ENCODE measurements at places on chromosomes 5 and 9.

DNA sequence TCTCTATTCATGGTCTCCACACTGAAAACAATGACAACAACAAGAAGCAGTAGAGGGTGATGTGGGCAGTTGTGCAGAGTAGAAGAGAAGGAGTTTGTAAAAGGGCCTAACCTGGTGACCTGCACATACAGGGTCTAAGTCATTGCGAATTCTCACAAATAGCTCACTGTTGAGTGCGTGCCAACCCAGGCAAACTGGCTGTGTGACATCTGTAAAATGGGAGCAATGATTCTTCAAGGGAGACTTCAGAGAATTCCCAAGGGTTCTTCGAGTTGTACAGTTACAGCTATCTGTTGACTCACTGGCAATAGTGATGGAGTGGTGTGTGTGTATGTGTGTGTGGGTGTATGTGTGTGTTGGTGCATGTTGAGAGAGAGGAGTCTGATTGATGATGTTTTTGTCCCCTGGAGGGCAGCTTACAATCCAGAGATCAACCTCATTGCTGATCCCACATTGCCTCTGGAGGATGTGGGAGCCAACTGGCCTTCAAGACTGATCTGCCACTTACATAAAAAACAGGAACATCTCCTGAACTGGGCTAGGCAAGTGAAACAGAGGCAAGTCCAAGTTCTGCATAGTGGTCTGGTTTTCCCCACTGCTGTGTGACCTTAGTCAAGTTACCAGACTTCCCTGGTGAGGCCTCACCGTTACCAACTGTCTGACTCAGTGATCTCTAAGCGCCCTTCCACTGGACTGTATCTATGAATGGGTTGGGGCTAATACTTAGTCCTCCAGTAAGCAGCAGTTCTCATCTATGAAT lies 3.2 kb downstream of the FAT2 start:
- no peak for DNase-seq

GRCh38 chr5:116887104-116887503 lies 312.5 kb upstream of the SEMA6A start:
- DNase-seq = no peak

DNA sequence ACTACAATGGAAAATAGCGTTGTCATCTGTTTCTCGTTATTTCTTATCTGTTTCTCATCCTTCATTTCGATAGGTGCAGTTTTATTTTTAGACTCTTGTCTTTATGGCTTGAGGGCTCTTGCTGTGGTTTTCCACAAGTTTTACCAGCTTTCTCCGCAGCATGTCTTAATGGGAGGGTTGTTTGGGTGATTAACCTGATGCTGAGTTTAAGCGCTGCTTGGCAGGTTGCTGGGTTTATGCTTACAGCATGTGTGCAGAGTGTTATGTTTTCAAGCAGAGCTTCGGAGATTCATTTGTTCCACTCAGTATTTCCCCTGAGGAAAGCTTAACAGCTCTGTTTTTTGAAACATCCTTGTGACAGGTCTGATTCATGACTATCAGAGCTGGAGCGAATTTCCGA lies 154.0 kb downstream of the SLC12A2 start:
- no peak for DNase-seq

- no peak for DNase-seq
Observed at GRCh38 chr5:43415935-43416802, 4.0 kb upstream of the CCL28 start.

DNA sequence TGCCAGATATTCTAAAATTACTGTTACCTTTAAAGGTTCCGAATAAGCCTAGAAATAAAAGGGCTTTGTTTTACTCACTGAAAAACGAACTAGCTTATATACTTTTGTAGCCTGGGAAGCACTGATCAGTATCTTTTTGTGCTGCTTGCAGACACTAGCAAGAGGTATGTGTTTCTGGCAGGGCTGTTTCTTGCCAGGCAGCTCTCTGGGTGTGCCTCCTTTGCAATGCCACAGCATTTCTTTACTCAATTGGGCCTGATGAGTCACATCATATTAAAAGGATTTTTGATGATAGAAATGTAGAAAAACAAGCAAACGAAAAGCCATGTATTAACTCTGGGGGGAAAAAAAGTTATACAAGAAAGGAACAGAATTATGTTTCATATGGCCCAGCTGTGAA lies 35.6 kb downstream of the CD180 start:
- no peak for DNase-seq

- DNase-seq = no peak
Observed at GRCh38 chr5:159330131-159330800, at the start of gene IL12B. IL12B (minus strand) TSS chr5:159330487; CDS start chr5:159326782, 3,705 bp downstream.

GRCh38 chr9:116027511-116027910 lies 126.1 kb upstream of the PAPPA start:
- DNase-seq = no peak

DNA sequence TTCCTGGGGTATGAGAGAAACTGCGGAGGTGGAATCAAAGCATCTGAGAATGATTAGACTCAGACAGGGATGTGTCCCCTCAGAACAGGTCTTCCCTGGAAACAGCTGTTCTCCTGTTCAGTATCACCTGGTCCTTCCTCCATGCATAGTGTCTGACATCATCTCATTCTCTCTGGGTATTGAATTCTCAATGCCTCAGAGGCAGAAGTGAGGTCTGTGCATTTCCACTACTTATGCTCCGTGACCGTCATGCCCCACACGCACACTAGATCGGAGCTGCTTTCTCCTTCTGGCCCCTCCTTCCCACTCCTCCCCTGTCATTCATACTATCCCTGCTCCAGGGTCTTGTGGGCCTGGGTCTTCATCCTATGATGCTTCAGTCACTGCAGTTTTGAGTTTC lies 61.4 kb upstream of the DAB2IP start:
- no peak for DNase-seq

DNA sequence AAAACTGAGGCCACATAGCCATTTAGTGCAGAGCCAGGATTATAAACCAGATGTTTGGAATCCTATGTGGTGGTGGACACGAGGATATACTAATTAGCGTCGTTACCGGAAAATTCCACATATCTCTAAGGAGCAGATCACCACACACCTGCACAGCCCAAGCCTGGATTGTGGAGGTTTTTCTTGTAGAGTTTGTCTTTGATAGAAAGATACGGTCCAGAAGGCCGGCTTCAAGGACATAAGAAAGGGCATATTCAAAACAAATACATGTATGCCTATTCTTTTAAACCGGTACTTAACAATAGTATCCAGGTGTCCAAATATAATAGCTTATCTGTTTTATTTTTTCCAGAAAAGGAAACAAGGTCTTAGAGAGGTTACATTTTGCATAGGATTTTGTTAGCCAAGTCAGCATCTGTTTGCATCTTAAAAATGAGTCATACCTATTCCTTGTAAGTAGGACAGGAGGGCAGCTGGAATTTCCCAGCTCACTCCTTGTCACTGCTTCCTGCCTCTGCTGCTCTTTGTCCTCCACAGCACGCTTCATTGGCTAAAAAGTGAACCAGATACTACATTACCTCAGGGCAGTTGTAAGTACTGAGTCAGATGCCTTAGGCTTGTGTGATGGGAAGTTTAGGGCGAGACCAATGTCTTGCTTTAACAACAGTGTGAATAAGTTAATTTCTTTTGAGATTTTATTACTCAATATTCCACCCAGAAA lies 3.6 kb downstream of the TMC1 start:
- DNase-seq = no peak

DNA sequence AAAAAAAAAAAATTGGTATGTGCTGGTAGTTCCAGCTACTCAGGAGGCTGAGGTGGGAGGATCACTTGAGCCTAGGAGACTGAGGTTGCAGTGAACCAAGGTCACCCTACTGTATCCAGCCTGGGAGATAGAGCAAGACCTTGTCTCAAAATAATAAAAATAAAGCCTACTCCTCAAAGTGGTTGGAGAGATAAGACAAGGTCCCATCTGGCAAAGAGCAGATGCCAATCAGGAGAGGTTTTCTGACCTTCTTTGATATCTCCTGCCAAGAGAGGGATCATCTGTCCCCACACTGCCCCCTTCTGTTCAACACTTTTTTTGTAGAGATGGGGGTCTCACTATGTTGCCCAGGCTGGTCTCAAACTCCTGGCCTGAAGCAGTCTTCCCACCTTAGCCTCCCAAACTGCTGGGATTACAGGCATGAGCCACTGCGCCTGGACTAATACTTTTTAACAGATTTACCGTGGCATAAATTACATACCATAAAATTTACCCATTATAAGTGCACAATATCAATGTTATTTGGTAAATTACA lies 64.7 kb downstream of the SH3PXD2B start:
- no peak for DNase-seq

- no peak for DNase-seq
Observed at GRCh38 chr9:114606597-114607207, 4.4 kb upstream of the TMEM268 start.

DNA sequence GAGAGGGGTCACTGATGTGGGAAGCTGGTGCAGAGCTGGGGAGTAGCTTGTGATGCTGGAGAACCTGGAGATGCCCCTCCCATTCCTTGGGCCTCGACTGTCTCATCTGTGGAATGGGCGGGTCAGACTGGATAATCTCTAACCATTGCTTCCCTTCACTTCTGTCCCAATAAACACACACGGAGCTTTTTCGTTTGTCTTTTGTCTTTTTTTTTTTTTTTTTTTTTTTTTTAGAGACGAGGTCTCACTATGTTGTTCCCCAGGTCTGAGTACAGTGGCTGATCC lies 36.5 kb downstream of the ALG2 start:
- no peak for DNase-seq

- peak; percentile 38 for DNase-seq
Observed at GRCh38 chr9:26744191-26744965, 148.2 kb downstream of the CAAP1 start.

DNA sequence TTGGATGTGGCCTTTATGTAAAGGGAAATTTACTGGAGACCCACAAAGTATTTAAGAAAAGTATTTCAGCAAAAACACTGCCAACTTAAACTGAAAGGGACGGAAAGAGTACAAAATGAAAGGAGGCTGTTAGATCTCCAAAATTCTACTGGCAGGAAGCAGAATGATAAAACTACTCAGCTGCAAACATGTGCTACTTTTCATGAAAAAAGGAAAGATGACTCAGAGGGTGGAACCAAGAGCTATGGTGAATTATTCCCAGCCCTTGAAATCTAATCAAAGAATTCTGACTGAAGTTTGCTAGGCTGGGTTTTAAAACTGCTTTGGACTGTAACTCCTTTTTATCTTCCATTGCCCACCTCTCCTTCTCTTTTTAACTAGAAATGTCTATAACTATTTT lies 58.6 kb upstream of the ZBED3 start:
- no peak for DNase-seq
